Stimulated activated CD8-positive, alpha-beta memory T cell treated with anti-CD3 and anti-CD28 coated beads, Interleukin-7, amount 100 ng/mL, for 24 hours (primary cell): ENCODE measurements at places on chromosomes 4 and X.

- DNase-seq: no peak
Observed at GRCh38 chr4:187865914-187866313, 129.7 kb upstream of the ZFP42 start.

GRCh38 chrX:39577206-39577984 is 520.4 kb downstream of the BCOR start:
- DNase-seq: no peak

- DNase-seq: no peak
Observed at GRCh38 chr4:1797298-1797860, 4.3 kb downstream of the FGFR3 start.

DNA sequence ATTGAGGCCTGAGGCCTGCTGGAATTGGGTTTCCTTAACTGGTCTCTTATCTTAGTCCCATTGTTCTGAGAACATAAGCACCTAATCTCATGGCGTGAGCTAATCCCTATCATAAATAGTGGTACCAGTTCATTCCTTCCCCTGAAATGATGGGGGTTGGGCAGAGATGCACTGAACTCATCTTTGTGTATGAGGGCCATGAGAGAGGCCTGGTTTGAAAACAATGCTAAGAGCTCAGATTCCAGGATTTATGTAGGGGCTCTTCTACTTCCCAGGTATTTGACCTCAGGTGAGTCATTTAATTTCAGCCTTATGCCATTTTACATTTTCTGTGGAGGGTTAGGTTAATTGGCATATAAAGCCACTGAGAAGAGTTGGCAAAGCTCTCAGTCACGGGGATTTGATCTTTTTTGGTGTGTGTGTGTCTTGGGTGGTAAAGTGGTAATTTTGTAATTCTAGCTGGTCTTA is 4.4 kb downstream of the RBM3 start:
- no peak for DNase-seq

DNA sequence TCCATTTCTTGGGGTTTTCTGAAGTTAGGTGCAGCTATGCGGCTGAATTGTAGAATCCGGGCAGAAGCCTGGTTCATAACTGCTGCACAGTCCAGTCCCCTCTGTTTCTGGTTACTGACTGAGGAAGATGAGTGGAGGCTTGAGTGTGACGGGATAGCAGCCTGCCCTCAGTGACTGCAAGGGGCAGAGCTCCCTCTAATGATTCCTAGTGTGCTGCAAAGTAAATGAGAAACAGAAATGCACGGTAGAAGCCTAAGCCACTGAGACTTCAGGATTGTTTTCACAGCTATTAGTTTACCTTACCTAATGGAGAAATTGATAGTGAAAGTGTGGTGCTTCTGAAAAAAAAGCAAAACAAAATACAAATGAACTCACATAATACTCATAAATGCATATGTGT is 189.2 kb downstream of the GPM6A start:
- DNase-seq: no peak

GRCh38 chr4:71356924-71357663 is 18.3 kb downstream of the SLC4A4 start:
- no peak for DNase-seq

GRCh38 chr4:24405341-24405740 is 179.0 kb downstream of the DHX15 start:
- DNase-seq: no peak

GRCh38 chrX:46927718-46928117 is 15.5 kb downstream of the JADE3 start:
- DNase-seq: no peak

- DNase-seq: no peak
Observed at GRCh38 chr4:88811904-88812303, 114.3 kb upstream of the NAP1L5 start.

DNA sequence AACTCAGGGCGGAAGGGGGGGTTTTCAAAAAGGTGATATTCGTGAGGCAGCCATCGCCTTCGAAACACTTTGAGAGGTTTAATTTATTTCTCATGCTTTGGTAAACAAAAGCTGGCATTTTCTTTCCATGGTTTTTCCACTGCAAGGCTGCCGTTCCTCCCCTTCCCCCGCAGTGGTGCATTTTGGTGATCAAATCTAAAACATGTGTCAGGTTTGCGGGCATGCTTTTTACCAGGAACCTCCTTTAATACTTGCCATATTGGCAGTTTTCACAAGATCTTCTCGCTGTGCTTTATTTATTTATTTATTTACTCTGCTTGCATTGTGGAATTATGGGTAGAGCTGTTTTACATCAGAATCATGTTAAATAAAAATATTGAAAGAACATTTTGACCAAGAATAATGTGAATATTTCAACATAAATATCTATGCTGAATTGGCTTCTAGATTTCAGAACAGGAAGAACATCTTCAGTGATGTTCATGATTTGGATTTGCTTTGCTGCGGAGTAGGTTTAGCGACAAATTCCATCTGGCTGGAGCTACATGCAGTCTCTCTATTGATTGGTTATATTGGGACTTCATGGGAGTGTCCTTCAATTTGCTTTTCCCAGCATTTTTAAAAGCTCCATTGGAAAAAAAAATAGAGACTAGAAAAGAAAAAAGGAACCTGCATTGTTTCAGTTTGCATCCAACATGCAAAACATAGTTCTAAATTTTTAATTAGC is 54.4 kb downstream of the STOX2 start:
- DNase-seq: no peak

DNA sequence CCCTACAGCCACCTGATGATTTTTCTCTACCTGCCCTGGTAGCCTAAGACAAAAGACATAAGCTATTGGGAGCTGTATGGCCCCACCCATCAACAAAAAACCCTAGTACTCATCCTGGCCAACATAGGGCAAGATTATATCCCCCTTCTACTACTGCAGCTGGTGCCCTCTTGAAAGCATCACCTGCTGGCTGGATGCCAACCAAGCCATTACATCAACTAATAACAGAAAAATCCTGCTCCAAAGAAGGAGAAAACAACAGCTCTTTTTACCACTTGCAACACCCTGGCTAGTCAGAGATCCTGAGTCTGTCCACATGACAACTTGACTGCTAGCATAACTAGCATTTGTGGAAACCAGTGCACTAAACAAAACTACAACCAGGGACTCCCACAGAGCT is 43.6 kb upstream of the UPRT start:
- no peak for DNase-seq

- DNase-seq: no peak
Observed at GRCh38 chrX:15143050-15143824, 126.6 kb downstream of the ASB9 start.

GRCh38 chrX:38045538-38046096 is 39.3 kb downstream of the SYTL5 start:
- DNase-seq: no peak

DNA sequence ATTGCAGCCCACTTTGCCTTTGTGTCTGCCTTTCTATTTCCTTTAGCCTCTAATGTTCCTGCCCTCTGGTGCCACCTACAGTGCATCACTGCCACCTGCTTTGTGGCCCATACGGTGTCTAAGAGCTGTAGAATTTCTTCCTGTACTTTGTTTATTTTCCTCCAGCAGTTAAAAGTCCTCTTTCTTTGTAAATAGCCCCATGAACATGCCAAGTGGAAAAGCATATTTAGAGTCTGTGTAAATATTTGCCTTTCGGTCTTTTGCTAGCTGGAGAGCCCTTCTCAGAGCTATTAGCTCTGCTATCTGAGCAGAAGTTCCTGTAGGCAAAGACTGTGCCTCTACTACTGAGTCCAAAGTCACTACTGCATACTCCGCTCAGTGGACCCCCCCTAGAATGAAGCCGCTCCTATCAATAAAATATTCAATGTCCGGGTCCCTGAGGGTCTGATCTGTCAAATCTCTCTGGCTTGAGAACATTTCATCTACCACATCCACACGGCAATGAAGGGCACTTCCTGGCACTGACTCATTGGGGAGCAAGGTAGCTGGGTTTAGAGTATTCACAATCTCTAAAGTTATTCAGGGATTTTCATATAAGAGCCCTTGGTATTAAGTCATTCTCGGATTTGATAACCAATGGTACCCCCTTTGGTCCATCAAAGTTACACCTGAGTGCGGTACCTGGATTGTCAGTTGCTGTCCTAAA is 36.3 kb downstream of the SULT1E1 start:
- no peak for DNase-seq

DNA sequence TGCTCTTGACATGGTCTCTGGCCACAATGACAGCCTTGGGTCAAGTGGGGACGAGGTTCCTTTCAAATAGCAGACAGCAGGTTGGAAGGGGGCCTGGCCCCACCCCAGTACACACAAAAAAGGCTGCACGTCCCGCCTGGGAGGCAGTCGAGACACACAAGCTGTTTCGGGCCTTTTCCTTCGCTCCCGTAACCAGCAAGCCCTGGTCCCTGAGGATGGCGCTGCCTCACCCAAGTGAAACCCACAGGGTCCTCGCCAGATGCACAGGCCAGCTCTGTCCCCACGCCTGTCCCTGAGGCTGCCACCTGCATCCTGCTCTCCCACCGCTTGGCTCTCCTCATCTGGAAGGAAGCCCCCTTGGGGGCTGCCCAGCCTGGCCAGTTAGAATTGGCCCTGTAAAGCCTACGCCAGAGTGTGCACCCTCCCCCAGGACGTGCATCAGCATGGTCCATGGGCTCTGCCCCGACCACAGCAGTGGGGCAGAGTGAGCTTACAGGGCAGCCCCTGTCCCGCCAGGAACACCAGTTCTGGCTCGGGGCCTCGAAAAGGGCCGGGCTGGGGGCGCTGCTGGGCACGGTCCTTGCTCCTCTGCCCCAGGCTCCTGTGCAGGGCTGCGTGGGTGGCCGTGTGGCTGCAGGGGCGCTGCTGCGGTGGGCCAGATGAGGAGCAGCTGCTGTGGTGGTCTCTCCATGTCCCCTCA is 2.0 kb downstream of the CPLX1 start:
- DNase-seq: no peak

DNA sequence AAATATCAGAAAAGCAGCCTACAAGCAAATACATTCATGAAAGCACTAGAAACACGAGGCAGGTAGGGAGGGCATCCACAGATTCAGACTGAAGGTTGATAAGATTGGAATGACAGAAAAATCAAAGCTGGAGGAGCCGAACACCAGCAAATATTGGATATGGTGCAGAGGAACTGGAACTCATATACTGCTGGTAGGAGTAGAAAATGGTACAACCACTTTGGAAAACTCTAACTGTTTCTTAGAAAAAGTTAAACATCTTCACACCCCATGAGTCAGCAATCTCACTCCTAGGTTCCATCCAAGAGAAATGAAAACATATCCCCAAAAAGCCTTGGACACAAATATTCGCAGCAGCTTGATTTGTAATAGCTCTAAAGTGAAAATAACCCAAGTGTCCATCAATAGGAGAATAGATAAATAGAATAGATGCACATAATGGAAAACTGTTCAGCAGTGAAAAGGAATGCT is 27.1 kb downstream of the CD99L2 start:
- no peak for DNase-seq

GRCh38 chr4:95044324-95044837 is 286.6 kb downstream of the BMPR1B start:
- no peak for DNase-seq

DNA sequence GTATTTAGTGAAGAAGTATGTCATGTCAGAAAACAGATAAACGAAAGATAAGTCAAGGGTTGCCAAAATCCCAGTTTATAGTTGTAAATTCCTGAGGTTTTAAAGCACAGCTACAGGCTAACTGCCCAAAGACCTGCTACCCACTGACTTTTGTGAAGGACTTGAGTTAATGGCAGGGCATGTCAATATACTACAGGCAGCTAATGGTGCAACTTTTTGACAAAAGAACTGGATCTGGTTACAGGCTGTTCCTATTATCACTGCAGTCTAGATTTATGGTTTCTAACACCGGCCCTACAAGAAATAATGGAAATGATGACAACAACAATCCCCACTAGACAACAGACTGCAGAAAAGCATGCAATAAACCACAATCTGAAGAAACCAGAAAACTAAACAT is 6.4 kb downstream of the SCML2 start:
- no peak for DNase-seq
